ENCODE measurements at places on chromosomes 11 and 22. TPM values are rescaled to one million over a fixed set of nuclear protein-coding genes. Genes with fewer than 3 reads are reported as not detected.

DNA sequence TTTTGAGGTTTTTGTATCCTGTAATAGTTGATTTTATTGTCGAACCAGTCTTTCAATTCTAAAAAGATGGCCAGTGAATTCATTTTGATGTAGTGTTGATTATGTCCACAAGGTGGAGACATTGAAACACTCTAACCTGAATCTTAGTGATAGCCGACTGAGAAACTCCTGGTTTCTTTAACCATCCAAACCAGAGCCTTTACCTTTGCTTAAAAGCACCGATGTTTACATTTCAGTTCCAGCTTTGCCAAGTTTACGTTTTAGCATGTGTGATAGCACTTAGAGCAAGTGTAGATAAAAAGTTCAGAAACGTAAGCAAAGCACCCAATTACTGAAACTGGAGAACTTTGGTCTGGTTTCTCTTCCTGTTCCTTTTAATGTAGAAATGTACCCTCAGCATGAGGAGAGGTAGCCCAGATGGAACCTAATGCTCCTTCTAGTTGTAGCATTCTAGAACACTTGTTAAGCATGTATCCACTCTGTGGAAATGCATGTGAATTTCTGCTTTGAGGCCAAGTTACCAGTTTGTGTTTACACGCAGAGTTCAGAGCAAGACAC, 208.6 kb downstream of the DBX1 start:
- DNase-seq, result peak; percentile 79

Gene HTR3B
- not detected for total RNA-seq

DNA sequence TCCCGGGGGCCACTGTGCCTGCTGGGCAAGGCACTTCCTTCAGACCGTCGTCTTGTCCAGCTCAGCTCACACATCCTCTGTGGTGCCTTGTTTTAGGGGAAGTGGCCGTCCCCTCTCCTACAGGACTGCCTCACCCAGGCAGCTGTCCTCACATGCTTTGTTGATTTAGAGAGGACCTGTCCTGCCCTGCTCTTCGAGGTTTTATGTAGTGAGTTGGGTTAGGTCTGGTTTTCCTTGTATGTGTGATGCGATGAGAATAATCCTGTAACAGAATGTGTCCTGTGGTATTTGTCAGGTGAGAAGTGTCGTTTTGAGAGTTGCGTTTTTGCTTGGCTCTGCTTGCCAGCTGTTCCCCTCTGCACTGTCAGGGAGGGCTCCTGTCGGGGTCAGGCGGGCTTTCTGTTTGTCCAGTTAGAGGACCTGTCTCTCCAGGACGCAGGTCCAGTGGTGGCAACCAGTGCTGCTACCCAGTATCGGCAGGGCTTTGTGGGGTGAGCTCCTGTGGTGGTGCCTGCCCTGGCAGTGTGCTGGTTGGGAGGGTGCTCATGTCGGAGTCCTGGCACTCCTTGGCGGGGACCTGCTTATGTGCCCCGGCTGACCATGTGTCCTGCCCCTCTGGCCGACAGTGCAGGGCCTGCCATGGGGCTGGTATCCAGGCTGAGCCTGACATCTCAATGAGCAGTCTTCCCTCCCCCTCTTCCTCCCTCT, 41.3 kb downstream of the MUC6 start:
- no peak for DNase-seq

DNA sequence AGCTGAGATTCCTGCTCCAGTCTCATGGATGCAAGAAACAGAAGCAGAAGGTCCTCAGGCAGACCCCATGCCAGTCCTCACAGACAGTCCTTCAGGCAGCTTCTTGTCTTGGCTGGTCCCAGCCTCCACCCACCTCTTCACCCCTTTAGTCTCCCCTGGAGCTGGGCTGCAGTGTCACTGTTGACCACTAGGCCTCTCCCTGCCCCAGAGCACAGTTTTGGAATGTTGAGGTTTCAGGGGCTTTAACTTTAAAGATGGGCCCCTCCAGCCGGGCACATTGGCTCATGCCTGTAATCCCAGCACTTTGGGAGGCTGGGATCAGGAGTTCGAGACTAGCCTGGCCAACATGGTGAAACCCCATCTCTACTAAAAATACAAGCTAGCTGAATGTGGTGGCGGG, 39.5 kb upstream of the GCAT start:
- no peak for DNase-seq
